ENCODE measurements at places on chromosomes 7 and 10.
A peak's percentile ranks its signal among the peaks of the same experiment; 100 is the strongest.

DNA sequence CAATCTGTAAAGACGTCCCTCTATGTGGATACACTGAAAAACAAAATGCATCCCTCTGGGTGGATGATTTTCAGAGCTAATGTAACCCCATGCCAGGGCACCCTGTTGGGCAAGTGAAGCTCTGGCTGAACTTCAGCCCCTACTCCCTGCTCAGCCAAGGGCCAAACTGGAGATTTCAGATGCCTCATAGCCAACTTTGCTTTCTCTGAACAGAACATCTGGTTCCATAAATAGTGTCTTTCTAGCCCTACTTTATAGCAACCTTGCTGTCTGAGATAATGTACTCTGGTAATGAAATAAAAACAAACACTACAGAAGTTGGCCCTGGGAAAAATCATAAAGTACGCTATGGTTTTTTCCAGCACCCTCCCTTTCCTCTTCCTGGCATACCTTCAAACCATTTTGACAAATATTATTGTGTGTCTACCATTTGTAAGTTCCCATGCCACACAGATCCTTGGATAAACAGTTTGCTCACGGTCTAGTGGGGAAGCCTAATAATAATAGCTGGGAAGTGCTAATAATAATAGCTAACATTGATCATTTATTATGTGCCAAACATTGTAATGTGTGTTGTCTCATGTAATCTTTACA is 3.4 kb downstream of the ENTPD1 start:
- no peak for DNase-seq

- DNase-seq = no peak
Measured at GRCh38 chr7:24767878-24768569, 10.8 kb upstream of the GSDME start.

DNA sequence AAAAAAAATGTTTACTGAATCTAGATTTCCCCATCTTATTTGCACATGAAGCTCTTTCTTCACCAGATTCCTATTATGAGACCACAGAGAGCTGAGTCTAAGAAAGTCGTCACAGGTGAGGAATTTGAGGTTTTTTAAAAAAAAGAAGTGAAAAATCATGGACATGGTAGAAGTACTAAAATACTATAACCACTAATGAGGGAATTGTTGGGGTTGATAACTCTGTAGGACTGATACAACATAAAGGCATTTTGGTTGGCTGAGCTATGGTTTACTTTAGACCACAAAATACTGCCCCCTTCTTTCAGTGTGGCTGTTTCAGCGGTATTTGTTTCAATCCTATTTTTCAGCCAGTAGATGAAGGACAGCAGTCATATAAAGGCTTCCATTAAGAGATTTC is 1111.3 kb downstream of the TYW1 start:
- DNase-seq = peak; percentile 80

- no peak for DNase-seq
Measured at GRCh38 chr7:148930335-148930734, 46.2 kb upstream of the EZH2 start.

GRCh38 chr10:12906051-12906541 is 95.4 kb downstream of the CCDC3 start:
- no peak for DNase-seq

DNA sequence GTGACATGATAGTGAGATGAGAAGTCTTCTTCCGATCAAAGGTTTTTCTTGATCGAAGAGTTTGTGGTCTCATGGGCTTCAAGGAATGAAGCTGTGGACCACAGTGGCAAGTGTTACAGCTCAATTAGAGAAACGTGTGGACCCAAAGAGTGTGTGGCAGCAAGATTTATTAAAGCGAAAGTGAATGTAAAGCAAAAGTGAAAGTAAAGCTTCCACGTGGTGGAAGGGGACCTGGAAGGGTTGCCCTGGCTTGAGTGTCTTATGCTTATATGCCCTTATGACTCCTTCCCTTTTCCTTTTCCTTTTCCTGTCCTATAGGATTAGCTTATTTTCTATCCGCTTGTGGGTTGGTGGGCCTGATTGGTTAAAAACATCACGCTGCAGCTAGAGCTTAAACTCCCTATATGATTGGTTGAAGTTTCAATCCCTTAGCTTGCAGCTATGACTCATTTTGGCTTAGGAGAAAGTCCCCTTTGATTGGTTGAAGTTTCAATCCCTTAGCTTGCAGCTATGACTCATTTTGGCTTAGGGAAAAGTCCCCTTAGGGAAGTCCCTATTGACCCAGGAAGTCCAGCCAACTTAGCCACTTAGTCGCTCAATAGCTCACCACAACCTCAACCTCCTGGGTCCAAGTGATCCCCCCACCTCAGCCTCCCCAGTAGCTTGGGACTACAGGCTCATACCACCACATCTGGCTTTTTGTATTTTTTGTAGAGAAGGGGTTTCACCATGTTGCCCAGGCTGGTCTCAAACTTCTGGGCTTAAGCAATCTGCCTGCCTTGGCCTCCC is 34.7 kb downstream of the MRPS24 start:
- no peak for DNase-seq

DNA sequence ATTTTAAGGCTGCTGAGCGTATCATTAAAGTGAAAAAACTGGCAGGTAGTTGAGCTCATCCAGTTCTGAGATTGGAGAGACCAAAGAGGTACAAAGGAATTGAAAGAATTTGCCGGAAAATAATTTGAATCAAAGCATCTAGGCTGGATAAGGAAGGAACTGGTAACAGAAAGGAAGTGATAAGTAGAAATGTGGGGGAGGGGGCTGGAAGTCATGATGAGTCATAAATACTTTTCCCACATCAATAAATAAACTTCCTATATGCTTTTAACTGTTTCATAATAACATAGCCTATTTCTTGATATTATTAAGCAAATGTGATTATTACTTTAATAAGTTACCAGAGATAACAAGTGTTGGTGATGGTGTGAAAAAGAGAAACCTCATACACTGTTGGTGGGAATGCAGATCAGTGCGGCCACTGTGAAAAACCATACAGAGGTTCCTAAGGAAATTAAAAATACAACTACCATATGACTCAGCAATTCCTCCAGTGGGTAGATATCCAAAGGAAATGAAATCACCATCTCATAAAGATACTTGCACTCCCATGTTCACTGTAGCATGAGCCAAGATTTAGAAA is 27.0 kb downstream of the ZNF438 start:
- DNase-seq = peak; percentile 60

DNA sequence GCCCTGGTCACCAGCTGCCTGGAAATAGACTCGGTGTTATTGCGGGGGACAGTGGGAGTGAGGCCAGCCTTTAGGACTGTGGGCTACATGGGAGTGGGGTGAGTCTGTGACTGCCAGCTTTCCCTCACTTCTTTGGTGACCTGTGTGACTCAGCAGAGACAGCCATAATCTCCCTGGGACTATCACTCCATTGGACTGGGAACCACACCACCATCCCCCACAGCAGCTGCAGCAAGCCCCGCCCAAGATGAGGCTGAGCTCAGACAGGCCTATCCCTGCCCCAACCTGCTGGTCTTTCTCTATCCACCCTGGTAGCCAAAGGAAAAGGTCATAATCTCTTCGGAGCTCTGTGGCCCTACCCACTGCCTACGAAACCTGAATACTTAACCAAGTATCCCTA is 263.2 kb downstream of the FZD1 start:
- DNase-seq = no peak

DNA sequence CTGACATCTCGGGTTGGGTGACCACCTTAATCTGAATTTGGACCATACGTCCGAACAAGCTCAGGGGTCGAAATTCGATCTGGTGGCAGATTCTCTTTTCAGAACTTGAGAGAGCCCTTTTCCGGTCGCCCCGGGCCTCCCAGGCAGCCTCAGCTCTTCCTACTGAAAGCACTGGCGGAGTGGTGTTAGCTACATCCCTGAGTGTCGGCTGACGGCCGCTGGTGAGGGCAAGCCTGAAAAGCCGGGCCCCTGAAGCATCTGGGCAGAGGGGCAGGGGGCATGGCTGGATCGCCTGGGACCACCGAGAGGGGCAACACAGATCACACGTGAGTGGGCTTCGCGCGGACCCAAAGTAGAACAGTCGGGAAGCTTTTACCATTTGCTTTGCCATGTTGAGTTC is 116.1 kb downstream of the SMURF1 start:
- no peak for DNase-seq

- DNase-seq = no peak
Measured at GRCh38 chr7:91962419-91962818, 21.8 kb downstream of the AKAP9 start.

DNA sequence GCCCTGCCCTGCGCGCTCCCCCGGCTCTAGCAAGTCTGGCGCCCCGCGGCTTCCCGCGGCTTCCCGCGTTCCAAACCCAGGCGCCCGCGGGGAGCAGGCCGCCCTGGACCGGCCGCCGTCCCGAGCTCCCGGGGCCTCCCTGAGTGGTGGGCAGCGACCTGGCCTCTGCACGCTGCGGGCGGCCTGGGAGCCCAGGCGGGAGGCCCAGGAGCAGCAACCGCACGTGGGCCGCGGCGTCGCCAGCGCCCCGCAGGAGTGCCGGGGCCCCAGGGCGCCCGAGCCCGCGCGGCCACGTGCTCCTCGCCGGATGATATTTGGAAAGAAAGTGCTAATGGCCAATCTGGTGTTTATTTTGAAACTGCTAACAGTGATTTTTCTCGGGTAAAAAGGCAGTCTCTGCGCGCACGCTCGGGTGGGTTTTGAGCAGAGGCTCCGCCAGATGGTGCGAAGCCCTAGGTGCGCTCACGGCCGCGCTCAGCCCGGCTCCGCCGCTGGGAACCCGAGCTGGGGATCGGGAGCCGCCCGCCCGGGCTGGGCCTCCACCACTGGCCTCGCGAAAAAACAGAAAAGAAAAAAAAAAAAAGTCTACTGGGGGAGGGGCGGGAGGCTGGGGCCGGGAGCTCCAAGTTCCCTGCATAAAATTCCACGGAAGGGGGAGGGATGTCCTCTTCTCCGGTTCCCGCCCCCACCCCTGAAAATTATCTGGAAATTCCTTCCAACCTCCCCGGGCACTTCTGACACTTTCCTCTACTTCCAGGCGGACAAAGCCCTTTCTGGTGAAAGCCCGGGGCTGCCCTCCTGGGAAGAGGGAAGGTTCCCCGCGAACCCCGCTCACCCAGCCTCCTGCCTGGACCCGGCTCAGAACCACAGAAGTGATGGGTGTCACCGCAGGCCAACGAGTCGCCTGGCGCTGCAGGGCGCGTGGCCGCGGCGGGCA is 4.3 kb downstream of the EBF3 start:
- DNase-seq = no peak

GRCh38 chr7:108479118-108479517 is 22.9 kb upstream of the NRCAM start:
- no peak for DNase-seq

DNA sequence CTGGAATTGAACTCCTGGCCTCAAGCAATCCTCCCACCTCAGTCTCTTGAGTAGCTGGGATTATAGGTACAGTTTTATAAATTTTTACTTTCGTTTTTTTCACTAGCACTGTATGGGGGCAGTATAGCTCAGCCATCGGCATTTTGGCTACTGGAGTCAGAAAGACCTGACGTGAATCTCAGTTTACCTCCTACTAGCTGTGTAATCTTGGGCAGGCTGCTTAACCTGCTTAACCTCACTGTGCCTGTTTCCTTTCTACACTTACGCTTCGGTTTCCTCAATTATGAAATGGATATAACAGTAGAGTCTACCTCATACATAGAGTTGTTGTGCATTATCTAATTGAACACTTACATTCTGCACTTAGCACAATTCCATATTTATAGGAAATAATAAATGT is 16.7 kb downstream of the STN1 start:
- DNase-seq = no peak

GRCh38 chr10:96367470-96367869 is 8.7 kb upstream of the OPALIN start:
- DNase-seq = no peak

- DNase-seq = no peak
Measured at GRCh38 chr7:127618775-127619174, 833 bp upstream of the PAX4 start.

DNA sequence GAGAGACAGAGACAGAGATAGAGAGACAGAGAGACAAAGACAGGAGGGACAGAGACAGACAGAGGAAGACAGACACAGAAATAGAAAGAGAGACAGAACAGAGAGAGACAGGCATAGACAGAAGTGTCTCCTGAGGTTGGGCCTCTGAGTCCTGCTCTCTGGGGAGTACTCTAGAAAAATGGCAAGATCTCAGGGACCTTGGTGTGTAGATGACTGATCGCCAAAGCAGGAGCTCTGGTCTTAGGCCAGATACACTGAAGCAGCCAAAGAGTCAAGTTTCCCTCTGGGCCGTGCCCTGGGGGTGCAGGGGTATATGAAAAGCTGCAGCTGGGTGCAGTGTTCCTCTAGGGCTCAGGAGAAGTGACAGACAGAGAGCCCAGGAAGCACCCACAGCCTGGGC is 176.6 kb upstream of the TNS3 start:
- DNase-seq = no peak

DNA sequence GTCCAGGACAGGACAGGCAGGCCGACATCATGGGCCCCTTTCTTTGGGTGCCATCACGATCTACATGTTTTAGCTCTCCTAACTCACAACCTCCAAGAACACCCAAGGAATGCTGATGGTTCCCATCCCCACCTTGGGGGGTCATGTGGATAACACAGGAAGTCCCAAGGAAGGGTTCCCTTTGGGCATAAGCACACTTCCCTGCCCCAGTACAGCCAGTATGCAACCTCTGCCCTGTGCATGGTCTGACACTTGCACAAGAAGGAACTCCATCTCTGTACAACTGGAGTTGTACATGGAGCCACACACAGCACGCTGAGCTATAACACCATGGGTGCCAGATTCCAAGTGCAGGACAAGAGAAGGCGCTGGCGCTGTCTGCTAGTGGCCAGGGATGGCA is 11.0 kb downstream of the MAT1A start:
- no peak for DNase-seq

- no peak for DNase-seq
Measured at GRCh38 chr10:28317760-28318159, 14.9 kb upstream of the MPP7 start.

- DNase-seq = no peak
Measured at GRCh38 chr7:106045139-106045538, 67.0 kb downstream of the SYPL1 start.

GRCh38 chr7:85796956-85797355 is 610.1 kb upstream of the SEMA3D start:
- no peak for DNase-seq

DNA sequence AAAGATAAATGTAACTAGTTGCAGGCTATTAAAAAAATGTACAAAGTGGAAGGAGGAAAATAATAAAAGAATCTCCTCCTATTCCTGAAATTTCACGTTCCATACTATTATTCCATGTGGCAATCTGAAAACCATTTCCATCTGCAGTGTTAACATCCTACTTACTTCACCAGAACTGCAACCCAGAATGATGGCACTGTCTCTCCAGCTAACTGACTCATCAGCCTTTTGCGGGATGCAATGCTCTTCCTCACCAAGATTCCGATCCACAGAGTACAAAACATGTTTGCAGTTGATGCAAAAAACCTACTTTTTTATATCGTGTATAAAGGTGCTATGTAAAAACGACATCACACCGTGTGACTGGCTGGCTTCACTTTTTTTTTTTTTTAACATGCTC is 50.8 kb downstream of the ESYT2 start:
- DNase-seq = peak; percentile 42

GRCh38 chr7:77360104-77360503 is 56.0 kb downstream of the GSAP start:
- no peak for DNase-seq

Data from fibroblast of skin of left quadriceps (primary cell).